BE2C (cell line): ENCODE measurements at places on chromosomes 16 and 17.
A peak's percentile ranks its signal among the peaks of the same experiment; 100 is the strongest.

- peak; percentile 68 for DNase-seq
These were observed 22.5 kb downstream of the DNAI2 start for GRCh38 chr17:74296548-74296936.

GRCh38 chr17:14196377-14196997, 40.2 kb downstream of the CDRT15 start:
- no peak for DNase-seq

DNA sequence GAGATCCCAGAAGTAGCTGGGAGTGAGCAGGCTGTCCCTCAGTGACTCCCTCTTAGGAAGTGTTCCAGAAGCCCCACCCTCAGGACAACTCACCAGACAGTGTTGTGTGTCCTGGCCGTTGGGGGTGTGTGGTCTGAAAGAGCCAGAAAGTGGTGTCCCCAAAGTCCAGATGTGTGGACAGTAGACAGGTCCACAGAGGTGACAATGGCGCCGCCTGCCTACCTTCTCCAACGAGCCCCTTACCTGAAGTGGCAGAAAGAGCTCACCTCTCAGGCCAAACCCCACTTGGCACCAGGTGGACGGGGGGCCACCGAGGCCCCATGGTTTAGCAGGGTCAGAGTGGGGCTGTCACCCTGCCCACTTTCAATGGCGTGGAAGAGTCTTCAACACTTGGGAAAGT, 19.9 kb downstream of the C17orf100 start:
- no peak for DNase-seq

- DNase-seq = peak; percentile 99
These were observed at the start of gene SEC14L5 for GRCh38 chr16:4957720-4958509. SEC14L5 (plus strand) TSS chr16:4958330; CDS start chr16:4959324, 994 bp downstream.

- DNase-seq = peak; percentile 86
These were observed 1.5 kb downstream of the CCL1 start for GRCh38 chr17:34361478-34362061.

DNA sequence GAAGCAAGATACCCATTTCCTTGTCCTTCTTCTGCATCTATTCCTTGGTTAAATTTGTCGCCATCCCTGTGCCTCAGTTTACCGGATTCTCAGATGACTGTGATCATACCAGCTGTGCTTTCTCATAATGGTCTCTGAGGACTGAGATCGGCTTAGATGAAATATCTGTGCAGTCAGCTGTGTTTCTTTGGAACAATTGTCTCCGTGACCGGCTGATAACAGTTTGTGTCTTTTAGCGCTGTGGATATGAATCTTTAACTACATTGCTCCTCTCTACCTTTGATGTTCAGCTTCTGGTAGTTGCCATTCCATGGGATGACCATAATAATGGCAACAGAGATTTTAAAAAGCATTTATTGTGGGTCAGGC, 473 bp downstream of the FTO start:
- DNase-seq = no peak

DNA sequence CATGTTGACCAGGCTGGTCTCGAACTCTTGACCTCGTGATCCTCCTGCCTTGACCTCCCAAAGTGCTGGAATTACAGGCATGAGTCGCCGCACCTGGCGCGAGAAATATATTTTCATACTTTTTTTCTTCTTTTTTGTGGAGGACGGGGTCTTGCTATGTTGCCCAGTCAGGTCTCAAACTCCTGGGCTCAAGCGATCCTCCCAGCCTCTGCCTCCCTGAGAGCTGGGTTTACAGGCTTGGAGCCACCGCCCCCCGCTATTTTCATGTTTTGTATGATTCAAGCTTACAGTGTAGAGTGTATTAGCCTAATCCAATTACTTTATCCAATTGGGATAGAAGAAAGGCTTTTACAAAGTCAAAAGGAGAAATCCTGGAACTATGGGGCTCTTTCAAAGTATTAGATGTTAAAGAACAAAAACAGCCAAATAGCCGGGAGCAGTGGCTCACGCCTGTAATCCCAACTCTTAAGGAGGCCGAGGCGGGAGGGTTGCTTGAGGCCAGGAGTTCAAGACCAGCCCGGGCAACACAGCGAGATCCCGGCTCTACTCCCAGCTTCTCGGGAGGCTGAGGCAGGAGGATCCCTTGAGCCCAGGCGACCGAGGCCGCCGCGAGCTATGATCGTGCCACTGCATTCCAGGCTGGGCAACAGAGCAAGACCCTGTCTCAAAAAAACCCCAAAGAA, 1.4 kb upstream of the MAP1LC3B start:
- no peak for DNase-seq

GRCh38 chr17:80774146-80774545, 217.5 kb upstream of the CHMP6 start:
- DNase-seq = no peak

GRCh38 chr16:11431915-11432465, 86.7 kb downstream of the RMI2 start:
- no peak for DNase-seq

DNA sequence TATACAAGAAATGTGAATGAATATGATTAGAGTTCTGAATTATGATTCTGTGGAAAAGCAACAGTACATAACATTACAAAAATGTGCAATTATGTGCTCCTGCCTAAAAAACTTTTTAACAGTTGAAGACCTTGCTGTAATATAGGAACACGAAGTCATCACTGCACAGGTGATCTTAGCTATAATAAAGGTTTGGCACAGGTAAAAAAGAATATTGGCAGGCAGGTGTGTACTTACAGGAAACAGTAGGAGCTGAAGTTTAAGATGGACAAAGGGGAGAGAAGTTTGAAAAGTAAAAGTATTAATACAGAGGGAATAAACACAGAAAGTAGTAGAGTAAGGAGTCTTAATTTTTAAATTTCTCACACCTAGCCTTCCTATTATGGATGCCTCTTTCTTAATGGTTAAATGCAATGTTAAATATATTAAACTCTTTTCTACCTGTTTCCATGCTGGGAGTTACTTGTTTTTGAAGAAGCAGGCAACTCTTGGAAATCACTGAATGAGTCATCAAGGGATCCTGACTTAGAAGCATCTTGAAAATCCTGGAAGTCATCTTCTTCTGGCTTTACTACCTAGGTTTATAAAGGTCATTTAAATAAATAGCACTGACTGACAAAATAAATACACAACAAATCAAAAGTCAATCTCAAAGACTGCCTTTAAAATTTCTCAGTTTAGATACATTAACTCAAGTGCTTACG, 40.7 kb downstream of the SYNRG start:
- no peak for DNase-seq

DNA sequence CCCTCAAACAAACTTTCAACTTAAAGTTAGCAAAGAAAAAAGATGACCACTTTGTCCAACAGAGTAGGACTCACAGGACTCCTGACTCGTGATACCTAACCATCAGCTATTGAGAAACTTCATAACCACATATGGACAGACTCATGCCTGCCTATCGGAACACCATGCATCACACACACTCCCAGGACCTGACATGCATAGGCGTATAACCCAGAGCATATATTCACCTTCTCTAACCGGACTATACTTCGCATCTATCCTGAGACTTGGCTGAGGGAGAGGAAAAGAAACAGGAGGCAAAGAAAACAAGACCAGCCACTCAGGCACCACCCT, 2.2 kb downstream of the PIP4K2B start:
- no peak for DNase-seq

- DNase-seq = no peak
These were observed 40.4 kb downstream of the MYOCD start for GRCh38 chr17:12706070-12706469.

DNA sequence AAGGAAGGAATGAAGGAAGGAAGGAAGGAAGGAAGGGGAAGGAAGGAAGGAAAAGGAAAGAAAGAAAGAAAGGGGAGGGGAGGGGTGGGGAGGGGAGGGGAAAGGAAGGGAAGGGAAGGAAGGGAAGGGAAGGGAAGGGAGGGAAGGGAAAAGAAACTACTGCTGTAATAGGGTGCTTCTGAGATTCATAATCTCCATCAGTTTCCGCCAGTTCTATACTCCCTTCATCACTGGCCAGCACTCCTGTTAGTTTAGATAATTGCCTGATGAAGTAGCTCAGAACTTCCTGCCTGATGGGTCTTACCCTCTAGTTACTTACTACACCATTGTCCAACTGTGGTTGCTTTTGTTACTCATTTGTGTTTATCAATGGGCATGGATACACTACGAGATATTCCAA, 2.0 kb upstream of the KRTAP9-6 start:
- no peak for DNase-seq

DNA sequence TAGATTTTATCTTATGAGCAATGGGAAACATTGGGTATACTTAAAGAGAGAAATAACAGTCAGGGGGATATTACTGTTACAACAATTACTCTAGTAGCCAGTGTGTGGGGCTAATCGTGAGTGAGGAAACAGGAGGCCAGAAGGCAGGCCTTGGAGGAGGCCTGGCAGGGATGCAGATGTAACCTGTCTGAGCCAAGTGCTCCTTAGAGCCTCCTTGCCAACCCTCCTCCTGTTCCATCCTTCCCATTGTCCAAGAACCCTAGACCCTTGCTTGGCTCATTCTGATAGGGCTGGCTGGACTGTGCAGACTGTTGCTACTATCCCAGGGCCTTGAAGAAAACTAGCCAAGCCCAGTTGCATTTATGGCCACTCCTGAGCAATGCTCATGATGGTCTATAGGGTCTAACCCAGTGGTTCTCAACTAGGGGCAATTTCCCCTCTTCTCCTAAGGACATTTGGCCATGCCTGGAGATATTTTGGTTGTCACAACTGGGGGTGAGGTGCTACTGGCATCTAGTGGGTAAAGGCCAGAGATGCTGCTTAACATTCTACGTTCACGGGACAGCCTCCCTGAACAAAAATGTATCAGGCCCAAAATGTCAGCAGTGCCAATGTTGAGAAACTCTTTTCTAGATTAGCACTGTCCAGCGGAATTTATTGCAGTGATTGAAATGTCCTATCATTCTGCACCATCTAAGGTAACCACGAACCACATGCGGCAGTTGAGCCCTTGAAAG, 24.4 kb upstream of the WSCD1 start:
- no peak for DNase-seq

GRCh38 chr16:63458846-63459245, 1422.6 kb upstream of the CDH8 start:
- DNase-seq = no peak

DNA sequence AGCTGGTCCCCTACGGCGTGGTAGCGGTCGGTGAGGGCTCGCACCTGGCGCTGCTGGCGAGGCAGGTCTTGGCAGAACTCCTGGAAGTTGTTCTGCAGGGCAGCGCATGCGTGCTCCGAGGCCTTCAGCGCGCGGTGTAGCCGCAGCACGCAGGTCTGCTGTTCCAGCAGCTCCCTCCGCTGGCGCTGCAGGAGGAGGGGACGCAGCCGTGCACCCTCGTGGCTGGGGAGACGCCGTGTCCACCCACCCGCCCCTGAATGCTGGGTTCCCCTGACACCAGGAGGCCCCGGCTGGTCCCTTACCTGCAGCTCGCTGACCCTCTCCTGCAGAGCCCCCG, 12.2 kb downstream of the EVPL start:
- peak; percentile 66 for DNase-seq
